ENCODE measurements at places on chromosomes 3 and 15.

GRCh38 chr3:134029734-134030378, at the start of gene SLCO2A1:
Gene SLCO2A1, minus strand, starts transcription at chr3:134029925. Its CDS starts 123 bp downstream, at chr3:134029802.
- DNase-seq: no peak

- peak; percentile 43 for DNase-seq
Observed at GRCh38 chr3:71219744-71220638, 363.5 kb downstream of the FOXP1 start.

DNA sequence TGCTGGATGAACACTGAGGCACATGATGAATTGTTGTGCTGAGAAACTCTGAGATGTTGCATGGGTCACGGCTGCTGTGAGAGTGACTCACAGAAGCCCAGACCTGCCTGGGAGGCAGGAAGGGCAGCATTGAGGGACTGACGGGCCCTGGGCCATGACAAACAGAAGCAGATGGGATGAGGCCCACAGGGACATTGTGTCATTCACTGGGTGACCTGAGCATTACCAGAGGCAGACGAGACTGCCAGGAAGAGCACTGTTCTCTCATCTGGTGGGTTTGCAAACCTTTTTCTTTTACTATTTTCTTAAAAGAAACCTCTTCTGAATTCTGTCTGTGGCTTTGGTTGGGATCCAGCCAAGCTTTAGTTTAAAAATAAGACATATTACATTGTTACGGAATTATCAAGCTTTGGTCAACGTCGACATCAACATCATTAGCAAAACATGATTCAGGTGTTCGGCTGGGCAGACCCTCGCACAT, 67.8 kb downstream of the BDH1 start:
- DNase-seq: no peak

DNA sequence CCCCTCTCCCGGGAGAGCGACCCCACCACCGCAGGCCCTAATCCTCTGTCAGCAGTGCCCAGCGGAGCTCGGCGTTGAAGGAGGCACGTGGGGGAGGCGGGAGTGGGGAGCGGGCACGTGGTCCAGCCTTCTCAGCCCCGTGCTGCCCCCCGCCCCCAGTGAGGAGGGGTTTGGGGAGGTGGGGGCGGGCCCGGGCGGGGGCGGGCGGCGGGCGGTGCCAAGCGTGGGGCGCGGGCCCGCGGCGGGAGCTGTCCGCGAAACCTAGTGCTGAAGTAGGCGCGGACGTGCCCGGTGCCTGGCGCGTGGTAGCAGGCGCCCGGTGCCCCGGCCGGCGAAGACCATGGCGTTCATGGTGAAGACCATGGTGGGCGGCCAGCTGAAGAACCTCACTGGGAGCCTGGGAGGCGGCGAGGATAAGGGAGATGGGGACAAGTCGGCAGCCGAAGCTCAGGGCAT, at the start of gene CPLX3:
Gene CPLX3 (plus strand): TSS at position 264 of the 456 bp plus-strand sequence. CDS start 77 bp downstream, at position 341.
- DNase-seq: no peak

DNA sequence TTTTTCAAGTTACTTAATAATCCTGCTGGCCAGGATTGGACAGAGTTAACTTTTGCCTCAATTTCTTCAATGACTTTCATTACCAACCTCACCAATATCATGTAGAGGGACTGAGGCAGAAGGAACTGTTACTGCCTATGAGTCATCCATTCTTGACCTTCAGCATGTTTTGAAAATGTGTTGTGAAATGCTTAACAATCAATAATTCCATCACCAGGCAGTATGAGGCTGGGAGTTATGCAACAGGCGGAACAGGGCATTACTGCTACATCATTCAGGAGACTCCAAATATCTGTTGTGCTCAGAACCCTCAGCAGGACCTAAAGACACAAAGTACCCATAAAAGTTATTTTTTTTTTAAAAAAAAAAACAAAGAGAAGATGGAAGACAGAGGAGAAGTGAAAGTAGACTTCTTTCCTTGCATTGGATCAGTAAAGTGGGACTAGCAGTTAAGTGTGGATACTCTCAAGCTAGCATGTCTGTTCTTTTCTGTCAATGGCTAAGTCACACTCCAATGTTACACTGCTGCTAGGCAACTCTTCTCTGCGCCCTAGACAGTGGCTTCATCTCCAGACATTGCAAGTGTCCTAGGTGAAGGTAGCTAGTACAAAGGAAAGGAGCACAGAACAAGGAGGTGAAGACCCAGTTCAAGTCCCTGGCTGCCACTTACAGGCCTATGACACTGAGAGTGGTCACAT, 184.9 kb upstream of the LPP start:
- no peak for DNase-seq

GRCh38 chr3:9747267-9747666, 2.5 kb upstream of the OGG1 start:
- DNase-seq: no peak

GRCh38 chr15:95300958-95301357, 1029.5 kb upstream of the NR2F2 start:
- no peak for DNase-seq

- no peak for DNase-seq
Observed at GRCh38 chr15:40095371-40096093, 13.1 kb downstream of the BMF start.

DNA sequence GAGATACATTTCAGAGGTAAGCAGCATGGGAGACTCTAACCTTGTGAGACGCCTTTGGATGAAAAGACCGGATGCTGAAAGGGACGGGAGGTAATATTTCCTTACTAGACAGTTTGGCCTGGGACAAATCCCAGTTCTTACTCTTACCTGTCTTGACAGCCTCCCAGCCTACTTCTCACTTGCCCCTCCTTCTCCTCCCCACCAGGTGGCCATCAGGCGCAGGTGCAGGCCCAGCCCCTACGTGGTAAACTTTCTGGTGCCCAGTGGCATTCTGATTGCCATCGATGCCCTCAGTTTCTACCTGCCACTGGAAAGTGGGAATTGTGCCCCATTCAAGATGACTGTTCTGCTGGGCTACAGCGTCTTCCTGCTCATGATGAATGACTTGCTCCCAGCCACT, 6.3 kb downstream of the HTR3D start:
- DNase-seq: no peak

- no peak for DNase-seq
Observed at GRCh38 chr3:115768661-115769060, 145.4 kb downstream of the GAP43 start.

GRCh38 chr3:136658946-136659682, 93.1 kb downstream of the STAG1 start:
- DNase-seq: no peak

DNA sequence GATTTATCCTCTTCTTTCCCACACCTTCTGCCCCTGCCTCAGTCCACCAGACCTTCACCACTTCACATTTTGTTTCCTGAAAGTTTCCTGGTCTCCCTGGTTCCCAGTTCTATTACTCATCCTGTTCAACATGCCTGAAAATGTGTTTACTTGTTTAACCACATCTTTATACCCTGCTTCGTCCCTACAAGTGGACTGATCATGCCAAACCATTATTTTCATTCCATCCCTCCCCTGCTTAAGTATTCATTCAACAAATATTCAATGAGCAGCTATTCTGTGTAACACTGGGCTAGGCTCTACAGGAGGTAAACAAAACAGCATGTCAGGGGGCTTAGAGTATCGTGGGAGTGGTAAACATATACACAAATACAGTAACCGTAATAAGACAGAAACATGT, 5.5 kb downstream of the MYO5A start:
- DNase-seq: no peak

GRCh38 chr3:102887431-102887830, 452.6 kb downstream of the ZPLD1 start:
- DNase-seq: no peak

DNA sequence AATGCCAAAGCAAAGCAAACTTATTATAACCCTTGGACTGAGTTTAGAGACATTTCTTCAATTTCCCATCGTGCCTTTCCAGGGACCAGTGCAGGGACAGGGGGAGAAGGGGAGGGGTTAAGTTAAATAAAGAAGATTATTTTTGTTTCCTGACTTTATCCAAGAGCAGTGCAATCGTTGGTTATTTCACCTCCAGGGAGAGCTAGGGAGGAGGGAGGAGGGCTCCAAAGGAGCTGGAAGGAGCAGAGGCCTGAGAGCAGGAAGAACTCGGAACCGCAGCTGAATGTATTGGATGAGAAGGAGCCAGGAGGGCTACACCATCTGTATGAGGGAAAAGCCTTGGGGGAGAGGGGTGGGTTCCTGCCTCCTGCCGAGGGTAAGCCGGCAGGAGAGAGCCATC, 20.7 kb downstream of the HAPLN3 start:
- DNase-seq: no peak

- DNase-seq: no peak
Observed at GRCh38 chr15:80850941-80851451, 71.8 kb downstream of the CEMIP start.

DNA sequence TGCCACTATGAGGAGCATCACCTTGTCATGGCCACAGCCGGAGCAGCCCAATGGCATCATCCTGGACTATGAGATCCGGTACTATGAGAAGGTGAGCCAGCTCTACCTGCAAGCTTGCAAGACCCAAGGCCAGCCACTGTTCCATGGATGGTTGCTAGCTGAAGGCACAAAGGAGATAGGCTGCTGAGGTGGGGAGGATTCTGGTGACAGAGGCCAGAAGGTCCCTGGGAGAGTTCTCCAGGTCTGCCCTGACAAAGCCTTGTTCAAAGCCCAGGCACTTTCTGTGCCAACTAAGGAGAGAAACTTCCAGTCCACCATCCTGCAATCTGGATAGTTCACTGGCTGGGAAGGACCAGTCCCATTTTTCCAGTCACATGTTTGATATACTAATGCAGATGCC, 359.1 kb downstream of the EPHB1 start:
- DNase-seq: no peak
